ENCODE measurements at places on chromosomes 6 and 20.

GRCh38 chr6:100484474-100484873, 19.8 kb upstream of the SIM1 start:
- DNase-seq: no peak

GRCh38 chr6:64330694-64331307, 695.2 kb downstream of the PHF3 start:
- no peak for DNase-seq

- no peak for DNase-seq
Measured at GRCh38 chr6:154358019-154358545, 1.5 kb upstream of the IPCEF1 start.

GRCh38 chr6:107202876-107203468, 87.7 kb upstream of the BEND3 start:
- DNase-seq: no peak

- no peak for DNase-seq
Measured at GRCh38 chr6:5215159-5215558, 45.6 kb downstream of the LYRM4 start.

DNA sequence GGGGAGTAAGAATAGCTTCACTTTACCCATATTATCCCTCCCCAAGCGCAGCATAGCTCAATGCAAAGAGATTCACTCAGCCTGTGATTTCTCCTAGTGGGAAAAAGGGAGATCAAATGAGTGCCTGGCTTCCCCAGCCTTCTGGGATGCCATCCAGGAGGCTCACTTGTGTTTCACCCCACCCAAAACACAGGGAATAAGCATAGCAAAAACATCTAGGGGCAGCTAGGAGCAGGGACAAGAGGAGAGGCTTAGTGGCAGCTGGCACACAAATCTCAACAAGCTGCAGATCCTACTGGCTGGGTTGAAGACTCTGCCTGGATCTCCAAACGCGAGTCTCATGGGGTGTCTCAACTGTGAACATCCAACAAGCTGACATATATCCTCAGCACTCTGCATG, 715.8 kb downstream of the RNF144B start:
- no peak for DNase-seq

DNA sequence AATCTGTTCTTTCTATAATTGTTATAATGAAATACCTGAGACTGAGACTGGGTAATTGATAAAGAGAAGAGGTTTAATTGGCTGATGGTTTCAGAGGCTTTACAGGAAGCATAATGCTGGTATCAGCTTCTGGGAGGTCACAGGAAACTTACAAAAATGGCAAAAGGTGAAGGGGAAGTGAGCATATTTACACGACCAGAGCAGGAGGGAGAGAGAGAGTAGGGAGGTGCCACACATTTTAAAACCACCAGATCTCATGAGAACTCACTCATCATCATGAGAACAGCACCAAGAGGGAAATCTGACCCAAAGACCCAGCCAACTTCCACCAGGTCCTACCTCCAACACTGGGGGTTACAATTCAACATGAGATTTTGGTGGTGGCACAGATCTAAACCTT, 2.6 kb upstream of the SIRPB1 start:
- DNase-seq: no peak

GRCh38 chr6:106184629-106185028, 98.5 kb downstream of the PRDM1 start:
- no peak for DNase-seq

GRCh38 chr6:20704325-20705025, 170.2 kb downstream of the CDKAL1 start:
- DNase-seq: no peak

DNA sequence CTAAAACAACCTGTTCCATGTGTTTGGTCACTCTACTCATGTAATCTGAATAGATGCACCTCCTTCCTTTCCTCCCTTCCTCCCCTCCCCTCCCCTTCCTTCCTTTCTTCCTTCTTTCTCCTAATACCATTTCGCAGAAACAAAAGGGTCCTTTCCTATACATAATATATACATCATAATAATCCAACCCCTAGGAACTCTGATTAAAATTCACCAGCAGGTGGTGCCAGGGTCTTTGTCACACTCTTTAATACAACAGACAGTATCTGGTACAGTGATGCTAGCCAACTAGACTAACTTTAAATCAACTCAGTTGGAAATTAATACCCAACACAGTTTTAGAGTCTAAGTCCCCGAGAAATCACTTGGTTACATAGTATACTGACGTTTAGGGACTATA, 181.2 kb upstream of the SHLD1 start:
- peak; percentile 13 for DNase-seq

GRCh38 chr20:59448851-59449444, 148.5 kb downstream of the EDN3 start:
- DNase-seq: no peak

GRCh38 chr6:10531503-10531902, 10.4 kb downstream of the GCNT2 start:
- no peak for DNase-seq

GRCh38 chr6:48474830-48475229, 363.8 kb upstream of the PTCHD4 start:
- no peak for DNase-seq

DNA sequence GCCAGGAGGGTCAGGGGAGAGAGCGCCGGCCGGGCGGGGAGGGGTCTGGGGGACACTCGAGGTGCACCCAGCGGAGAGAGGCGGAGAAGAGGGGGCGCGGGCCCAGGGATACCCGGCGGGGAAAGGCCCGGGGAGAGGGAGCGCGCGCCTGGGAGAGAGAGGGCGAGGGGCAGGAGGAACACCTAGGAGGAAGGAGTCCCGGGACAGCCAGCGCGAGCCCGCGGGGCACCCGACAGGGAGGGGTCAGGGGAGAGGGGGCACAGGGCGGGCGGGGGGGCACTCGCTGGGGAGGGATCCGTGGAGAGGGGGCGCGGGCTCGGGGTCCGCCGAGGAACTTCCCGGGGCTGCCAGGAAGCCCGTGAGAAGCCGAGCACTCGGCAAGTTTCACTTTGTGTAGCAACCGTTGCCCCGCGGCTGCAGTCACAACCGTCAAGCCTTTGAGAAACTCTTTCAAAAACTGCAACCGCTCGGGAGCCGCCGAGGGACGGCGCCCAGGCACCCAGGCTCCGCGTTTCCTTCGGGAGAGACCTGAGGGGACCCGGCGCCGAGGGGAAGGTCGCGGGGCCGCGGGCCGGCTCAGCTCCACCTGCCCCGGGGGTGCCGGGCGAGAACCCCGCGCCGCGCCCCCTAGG, 471 bp downstream of the EZR start:
- peak; percentile 49 for DNase-seq

DNA sequence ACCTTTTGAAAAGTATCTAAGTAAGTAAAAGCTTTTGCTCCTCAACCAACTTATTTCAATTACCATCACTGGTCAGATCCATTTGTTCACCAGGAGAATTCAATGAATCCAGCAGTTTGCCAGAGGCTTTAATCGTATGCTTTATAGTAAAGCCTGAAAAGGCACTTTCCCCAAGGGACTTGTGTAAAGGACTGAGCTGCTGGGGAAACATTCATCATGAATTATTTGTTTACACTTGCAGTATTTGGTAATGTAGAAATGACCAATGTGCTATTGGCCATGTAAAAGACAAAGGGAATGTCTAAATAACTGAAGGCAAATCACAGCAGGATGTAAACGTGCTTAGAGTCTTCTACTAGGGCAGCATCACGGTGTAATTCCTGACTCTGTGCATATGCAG, 471.4 kb downstream of the ADGRB3 start:
- no peak for DNase-seq

DNA sequence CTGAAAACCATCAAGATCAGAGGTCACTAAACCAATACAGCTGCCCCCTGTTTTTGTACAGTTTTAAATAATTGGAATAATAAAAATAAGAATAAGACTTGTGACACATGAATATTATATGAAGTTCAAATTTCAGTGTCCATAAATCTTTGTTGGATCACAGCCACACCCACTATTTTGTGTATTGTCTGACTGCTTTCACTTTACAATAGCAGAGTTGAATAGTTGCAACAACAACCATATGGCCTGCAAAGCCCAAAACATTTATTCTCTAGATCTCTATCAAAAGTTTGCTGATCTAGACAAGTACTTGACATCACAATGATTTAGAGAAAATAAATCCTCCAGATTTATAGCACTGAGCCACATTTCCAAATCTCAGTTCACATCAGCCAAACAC, 73.6 kb downstream of the SPTLC3 start:
- DNase-seq: no peak

DNA sequence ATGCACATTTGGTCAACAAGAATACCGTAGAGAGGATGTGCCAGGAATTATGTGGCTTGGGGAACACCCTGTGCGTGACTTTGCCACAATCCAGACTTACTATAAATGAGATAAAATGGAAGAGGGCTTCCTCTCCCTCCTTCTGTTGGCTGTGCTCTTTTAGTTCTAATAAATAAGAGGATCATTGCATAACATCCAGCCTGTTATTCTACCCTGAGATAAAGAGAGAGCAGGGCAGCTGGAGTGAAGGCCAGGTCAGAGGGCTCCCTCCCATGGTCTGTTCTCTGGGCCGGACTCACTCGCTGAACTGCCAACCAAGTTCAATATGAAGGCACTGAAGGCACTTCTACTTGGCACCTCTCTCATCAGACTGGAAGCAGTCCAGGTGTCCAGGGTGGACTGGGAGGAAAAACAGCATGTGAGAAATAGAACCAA, 91.7 kb downstream of the MTFR2 start:
- no peak for DNase-seq

GRCh38 chr20:51023617-51024155, 779 bp upstream of the KCNG1 start:
- no peak for DNase-seq

- DNase-seq: no peak
Measured at GRCh38 chr6:127367023-127367375, 23.6 kb upstream of the ECHDC1 start.

- no peak for DNase-seq
Measured at GRCh38 chr20:19672498-19672897, 85.6 kb upstream of the RIN2 start.

- DNase-seq: no peak
Measured at GRCh38 chr6:157104803-157105202, 218.5 kb downstream of the TMEM242 start.

GRCh38 chr6:11224966-11225463, 7.5 kb downstream of the NEDD9 start:
- DNase-seq: no peak

GRCh38 chr6:150417899-150418826, 49.4 kb downstream of the IYD start:
- no peak for DNase-seq

DNA sequence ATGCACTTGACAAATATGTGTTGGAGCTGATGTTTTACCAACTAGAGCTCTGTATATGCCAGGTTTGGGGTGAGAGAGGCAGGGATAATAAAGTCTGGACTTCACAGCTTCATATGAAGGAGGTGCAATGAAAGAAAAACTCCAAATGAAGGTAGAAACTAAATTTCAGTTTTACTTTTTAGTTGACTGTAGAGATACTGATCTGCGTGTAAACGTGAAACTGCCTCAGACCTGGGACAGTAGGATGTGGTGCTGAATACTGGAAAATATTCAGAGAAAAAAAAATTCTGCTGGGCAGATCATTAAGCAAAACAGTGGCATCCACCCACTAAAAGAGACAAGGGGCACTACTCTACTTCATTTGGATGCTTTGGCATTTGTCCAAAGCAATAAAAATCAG, 94.5 kb downstream of the BACH2 start:
- DNase-seq: no peak

DNA sequence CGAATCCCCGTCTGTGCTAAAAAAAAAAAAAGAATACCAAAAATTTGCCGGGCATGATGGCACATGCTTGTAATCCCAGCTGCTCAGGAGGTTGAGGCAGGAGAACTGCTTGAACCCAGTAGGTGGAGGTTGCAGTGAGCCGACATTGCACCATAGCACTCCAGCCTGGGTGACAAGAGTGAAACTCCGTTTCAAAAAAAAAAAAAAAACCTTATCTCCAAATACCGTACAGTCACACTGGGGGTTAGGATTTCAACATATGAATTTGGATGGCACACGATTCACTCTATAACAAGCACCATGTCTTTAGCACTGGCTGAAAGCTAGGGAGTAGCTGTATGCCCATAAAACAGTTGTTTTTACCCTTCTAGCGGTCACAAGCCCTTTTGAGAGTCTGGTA, 3.8 kb downstream of the SMIM13 start:
- DNase-seq: no peak

Measured in stimulated activated CD4-positive, alpha-beta T cell treated with anti-CD3 and anti-CD28 coated beads, TNF-alpha, amount 100 ng/mL, for 1 hour (primary cell).